Stimulated activated CD8-positive, alpha-beta memory T cell treated with anti-CD3 and anti-CD28 coated beads, Interleukin-15, amount 100 ng/mL, for 48 hours (primary cell): ENCODE measurements at places on chromosomes 3 and 15.

- DNase-seq = no peak
These were observed 674.0 kb downstream of the OTOL1 start for GRCh38 chr3:162170581-162170980.

DNA sequence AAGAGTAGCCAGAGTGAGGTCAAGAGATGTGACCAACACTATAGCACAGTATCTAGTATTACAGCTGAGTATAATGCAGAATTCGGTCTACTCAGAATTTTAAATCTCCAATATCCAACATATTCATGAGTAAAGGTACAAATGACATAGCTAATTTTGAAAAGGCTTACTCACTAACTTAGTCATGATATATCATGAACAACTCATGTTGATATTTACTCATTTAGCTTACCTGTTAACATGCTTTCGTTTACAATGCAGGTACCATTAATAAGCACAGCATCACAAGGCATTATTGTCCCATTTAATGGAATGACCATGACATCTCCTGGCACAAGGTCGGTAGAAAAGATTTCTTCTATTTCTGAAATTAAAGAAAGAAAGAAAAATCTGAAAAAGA is 36.9 kb downstream of the ATP13A3 start:
- no peak for DNase-seq

DNA sequence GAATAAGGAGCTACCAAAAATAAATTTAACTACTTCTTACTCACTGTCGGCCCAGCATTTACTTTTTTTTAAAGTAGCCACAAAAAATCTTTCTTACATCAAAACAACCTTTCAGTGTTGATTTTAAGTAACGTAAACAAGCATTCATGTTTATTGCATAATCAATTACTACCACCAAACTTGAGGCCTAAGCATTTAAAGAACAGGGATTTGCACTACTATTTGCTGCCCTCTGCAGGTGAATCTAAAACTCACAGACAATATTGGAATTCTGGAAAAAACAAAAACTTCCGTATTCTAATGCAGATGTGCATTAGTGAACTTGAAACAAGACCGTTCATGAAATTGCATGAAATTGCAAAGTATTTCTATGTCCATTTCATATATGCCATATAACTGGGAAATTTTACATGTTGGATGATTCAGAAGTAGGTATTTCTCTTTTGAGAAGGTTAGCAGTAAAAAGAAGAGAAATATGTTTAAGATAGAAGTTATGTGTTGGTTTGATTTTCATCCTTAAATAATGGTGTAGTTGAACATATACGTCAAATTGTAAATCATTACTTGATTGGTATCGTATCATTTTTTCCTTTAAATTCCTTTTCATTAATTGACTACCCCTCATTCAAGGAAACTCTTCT is 55.6 kb downstream of the CGGBP1 start:
- no peak for DNase-seq

- no peak for DNase-seq
These were observed 6.1 kb downstream of the GLYCTK start for GRCh38 chr3:52293491-52294319.

- DNase-seq = no peak
These were observed 293.0 kb downstream of the ADAMTS17 start for GRCh38 chr15:100048736-100049135.

GRCh38 chr3:15180042-15180611 is 25.9 kb upstream of the CAPN7 start:
- no peak for DNase-seq

DNA sequence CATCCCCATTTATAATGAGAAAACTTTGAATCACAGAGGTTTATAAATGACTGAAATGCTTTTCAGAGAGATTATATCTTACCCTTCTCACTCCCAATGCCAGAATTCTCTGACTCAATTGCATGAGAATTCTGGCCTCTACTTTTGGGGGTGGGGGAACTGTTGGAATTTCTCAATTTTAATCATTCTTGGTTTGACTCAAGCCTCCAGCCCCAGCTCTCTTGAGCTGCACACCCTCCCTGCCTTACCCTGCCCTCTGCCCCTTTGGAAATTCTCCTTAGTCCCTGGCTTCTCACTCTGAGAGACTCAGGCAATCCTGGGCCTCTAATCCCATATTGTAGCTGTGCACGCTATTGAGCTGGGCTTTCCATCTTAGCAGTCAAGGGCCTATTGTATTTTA is 44.2 kb downstream of the ZNF589 start:
- no peak for DNase-seq

- DNase-seq = no peak
These were observed 10.3 kb downstream of the RPS17 start for GRCh38 chr15:82530006-82530405.

DNA sequence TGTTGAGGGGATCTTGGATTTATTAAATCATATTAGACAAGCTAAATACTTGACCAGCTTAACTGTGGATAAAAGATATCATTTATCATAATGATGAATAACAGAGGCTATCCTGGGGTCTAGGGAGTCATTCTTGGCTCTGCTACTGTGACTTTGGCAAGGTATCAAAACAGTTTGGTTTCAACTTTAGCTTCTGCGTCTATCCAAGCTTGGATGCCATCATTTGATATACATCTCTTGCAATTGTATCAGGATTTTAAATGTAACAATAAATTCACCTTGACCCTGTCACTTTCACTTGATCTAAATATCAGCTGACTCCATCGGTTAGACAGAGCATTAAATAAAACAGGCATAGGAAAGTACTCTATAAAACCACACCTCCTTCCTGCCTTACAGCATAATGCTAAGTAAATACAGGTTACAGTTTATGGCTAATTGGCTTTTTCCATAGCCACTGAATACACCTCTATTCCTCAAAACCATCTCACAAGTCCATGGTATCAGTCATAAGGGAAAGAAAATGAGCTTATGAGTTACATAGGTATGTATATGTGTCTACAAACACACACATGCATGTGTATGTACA is 262.9 kb downstream of the CTNNB1 start:
- DNase-seq = no peak

DNA sequence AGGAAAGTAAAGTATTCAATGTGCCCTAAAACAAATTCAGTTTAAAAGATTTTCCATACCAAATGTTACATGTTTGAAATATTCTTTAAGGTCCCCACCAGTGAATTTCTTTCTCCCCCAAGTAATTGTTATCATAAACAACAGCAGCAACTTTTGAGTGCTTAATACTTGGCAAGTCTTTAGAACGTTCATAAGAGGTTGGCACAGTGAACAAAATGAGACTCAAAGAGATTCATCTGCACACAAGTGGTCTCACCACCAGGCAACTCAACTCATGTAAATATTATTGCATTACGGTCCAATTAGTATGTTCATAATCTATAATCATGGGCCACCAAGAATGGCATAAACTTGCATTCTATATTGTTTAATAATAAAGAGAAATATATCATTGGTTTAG is 98.7 kb downstream of the TBL1XR1 start:
- no peak for DNase-seq

DNA sequence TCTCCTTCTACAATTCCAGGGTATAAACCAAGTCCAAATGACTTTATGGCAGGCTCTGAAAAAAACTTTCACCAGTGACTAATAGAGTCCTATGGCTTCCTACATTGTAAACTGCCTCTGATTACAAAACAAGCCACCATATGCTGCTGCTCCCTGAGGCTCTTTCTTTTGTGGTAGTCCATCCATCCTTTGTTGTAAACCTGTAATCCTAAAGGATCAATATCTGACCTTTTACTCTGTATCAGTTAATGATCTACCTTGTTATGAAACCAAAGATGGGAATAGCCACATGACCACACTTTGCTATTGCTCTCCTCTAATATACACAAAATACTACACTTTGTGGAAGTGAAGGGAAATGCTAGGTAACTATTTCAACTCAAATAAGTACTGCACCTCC is 434.7 kb upstream of the AGTR1 start:
- no peak for DNase-seq

DNA sequence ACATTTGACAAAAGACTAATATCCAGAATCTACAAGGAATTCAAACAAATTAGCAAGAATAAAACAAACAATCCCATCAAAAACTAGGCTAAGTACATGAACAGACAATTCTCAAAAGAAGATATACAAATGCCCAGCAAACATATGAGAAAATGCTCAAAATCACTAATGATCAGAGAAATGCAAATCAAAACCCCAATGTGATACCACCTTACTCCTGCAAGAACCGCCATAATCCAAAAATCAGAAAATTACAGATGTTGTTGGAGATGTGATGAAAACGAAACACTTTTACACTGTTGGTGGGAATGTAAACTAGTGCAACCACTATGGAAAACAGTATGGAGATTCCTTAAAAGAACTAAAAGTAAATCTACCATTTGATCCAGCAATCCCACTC is 79.4 kb downstream of the SNTN start:
- no peak for DNase-seq

DNA sequence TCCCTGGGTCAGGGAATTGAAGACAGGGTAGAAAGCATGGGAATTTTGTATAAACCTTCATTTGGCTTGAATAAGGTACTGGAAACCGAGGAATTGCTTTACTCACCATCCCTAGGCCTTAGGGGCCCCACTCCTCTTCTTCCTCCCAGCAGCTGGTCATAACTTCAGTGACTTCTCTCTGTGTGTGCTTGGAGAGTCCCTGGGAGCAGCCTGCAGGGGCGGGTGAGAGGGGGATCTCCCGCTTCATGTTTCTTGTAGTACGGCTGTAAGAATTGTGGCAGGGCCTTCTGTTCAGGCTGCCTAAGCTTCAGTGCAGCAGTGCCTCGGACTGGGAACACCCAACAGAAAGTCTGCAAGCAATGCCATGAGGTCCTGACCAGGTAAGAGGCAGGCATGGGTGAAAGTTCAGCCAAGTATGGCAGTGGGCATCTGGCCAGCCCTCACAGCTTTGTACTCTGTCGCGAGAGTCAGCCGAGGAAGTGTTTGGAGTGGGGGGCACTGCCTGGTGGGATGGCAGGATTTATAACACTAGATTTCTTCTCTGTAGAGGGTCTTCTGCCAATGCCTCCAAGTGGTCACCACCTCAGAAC is 1.7 kb upstream of the DNAJC17 start:
- no peak for DNase-seq

GRCh38 chr3:127734754-127735473 is 62.2 kb downstream of the ABTB1 start:
- DNase-seq = no peak

GRCh38 chr3:16663854-16664712 is 58.9 kb upstream of the DAZL start:
- DNase-seq = no peak

DNA sequence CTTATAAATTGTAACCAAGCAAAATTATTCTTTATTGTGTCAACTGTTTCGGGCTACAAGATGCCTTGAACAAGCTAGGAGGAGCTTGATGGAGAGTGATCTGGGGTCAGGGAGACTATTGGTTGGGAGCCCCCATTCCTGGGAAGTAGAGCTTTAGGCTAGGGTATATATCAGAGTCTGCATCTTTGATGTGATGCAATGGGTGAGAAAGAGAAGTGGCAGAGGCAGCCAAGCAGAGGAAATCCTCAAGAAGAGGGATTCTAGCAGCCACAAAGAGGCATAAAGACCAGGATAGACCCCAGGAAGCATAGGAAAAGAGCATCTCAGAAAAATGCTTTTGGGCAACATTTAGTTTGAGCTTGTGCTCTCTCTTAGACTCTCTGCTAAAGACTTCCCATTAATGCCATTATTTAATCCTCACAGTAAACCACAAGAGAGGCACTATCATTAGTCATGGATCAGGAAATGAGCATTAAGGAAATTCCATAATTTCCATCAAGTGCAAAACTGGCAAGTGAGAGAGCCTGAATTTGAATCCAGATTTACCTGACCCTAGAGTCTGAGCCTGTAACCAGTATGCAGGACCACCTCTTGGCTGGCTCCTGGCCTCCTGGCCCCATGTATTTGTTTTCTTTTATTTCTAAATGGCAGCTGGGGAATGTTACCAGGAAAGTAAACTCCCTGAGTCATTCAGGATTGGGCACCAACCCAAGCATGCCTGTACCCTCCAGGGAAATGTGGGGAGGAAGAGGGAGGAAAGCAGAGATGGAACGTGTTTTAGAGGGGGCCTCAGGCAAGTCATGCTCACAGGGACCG is 118.7 kb downstream of the RPL22L1 start:
- no peak for DNase-seq

GRCh38 chr3:185504636-185505035 is 5.8 kb upstream of the TMEM41A start:
- no peak for DNase-seq

- DNase-seq = no peak
These were observed 69.9 kb downstream of the FILIP1L start for GRCh38 chr3:100044369-100044768.

- no peak for DNase-seq
These were observed 67.3 kb upstream of the ADPGK start for GRCh38 chr15:72850833-72851232.

DNA sequence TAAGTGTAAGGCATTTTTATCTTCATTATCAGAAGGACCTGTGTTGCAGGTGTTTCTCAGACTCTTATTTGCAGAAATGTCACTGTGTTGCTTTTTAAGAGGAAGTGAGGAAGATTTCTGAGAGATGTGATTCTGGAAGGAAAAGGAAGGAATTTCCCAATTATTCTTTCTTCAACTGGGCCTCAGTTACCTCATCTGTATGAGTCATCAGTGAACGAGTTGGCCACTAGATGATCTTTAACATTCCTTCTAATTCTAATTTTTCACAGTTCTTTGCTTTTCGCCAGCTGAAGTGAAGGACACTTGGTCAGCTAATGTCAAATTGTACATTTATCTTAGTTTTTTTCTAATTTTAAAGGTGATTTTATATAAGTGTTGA is 28.9 kb downstream of the CLEC3B start:
- no peak for DNase-seq
